ENCODE measurements at places on chromosomes 1 and 21. TPM values are rescaled to one million over a fixed set of nuclear protein-coding genes. Genes with fewer than 3 reads are reported as not detected.

Gene OLIG2
- not detected for total RNA-seq

Gene GJA9
- total RNA-seq: not detected

Gene HIVEP3
- total RNA-seq: 16.6 TPM

Gene KRTAP11-1
- total RNA-seq: not detected

Gene IL12RB2
- total RNA-seq: 0.87 TPM

Gene SMYD2
- 39.8 TPM for total RNA-seq

Gene MROH9
- not detected for total RNA-seq

Gene MXRA8
- total RNA-seq: 66.3 TPM

GRCh38 chr1:231357187-231357772, 19.2 kb downstream of the SPRTN start:
- peaks cover 12% of the 10 kb centered on the region for H3K36me3 ChIP-seq
- no peaks in the 10 kb centered on the region for H3K4me1 ChIP-seq
- no peak overlapping the region for H3K4me3 ChIP-seq
- DNase-seq: no peak
- H3K27me3 ChIP-seq: no peaks in the 10 kb centered on the region
- H3K27ac ChIP-seq: no peak overlapping the region

DNA sequence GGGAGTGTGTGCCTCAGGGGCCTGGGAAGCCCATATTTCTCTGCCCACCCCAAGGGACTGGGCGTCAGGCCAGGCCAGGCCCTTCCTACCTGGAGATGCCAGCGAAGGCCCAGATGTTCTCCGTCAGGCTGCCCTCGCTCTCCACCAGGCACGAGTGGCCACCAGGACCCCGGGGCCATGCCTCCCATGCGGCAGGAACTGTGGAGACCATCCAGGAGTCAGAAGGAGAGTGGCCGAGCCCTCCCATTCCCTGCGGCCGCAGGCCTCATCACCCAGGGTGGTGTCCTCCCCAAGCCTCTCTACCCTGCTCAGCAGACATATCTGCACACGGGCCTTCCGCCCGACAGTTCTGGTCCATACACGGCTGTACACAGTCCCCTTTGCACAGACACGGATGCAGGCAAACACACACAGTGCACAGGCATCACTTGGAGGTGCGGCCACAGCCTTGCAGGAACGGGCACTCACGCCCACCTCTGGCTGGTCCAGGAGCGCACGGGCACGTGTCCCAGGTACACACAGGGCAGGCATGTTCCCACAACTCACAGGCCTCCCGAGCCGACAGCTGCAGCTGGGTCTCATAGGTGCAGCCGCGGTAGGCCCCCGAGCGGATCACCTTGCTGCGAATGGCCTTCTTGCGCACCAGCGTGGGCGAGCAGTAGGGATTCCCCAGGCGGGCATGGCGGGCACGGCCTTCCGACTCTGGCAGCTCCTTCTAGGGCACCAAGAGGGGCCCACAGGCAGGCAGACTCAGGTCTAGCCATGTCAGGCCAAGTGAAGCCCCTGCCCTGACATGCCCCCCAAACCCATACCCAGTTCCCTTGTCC, 5.9 kb upstream of the KIF17 start:
- no peaks in the 10 kb centered on the region for H3K36me3 ChIP-seq
- H3K4me1 ChIP-seq: no peaks in the 10 kb centered on the region
- H3K27ac ChIP-seq: no peak overlapping the region
- H3K4me3 ChIP-seq: no peak overlapping the region
- DNase-seq: peak; percentile 62
- H3K27me3 ChIP-seq: no peaks in the 10 kb centered on the region

DNA sequence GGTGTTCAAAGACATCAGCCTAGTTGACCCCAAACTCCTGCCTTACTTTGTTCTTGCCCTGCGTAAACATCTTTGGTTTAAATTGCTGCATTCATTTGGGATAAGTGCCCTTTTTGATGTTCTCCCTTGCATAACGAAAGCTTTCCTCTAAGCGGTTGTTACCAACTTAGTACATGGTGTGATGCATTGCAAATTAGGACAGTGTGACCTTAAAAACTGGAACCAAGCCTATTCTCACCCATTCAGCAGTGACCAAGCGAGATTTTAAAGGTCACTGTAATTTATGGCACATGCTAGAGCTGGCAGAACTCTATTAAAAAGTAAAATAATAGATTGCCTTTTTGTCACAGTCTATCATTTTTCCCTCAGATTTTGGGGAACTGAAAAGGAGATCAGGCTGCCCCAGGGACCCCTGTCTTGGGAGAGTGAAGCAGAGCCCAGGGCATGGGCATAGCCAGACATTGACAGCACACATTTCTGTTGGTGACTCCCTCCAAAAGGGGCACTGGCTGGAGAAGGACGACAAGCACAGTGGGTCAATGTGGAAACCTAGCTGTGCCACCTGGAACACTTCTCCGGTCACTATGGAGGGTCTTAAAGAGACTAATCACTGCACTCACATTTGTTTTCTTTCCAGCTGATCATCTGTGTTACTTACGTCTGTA, 63.9 kb downstream of the KCNK1 start:
- DNase-seq: no peak
- H3K4me1 ChIP-seq: no peaks in the 10 kb centered on the region
- no peak overlapping the region for H3K4me3 ChIP-seq
- H3K27ac ChIP-seq: no peak overlapping the region
- H3K27me3 ChIP-seq: no peaks in the 10 kb centered on the region
- no peaks in the 10 kb centered on the region for H3K36me3 ChIP-seq

GRCh38 chr1:227996187-227996950, 10.4 kb upstream of the WNT3A start:
- H3K4me1 ChIP-seq: no peaks in the 10 kb centered on the region
- peak; percentile 63 for DNase-seq
- H3K4me3 ChIP-seq: no peak overlapping the region
- H3K27ac ChIP-seq: no peak overlapping the region
- no peaks in the 10 kb centered on the region for H3K36me3 ChIP-seq

DNA sequence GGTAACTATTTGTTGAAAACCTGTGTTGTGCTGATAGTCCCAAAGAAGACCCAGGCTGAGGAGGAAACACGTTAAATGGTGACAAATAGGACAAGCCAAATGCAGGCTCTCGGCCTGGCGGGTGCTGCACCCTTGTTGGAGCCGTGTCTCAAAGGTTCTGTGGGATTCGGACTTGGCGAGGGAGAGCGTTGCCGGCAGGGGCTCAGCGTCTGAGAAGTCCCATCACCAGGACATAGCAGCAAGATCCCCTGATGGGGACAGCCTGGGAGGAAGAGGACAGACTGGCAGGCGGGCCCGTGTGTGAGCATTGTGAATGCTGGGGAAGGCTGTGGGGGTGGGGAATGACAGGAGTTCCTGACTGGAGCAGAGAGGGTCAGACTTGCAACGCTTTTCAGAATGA, 142.5 kb downstream of the PGBD5 start:
- no peaks in the 10 kb centered on the region for H3K27me3 ChIP-seq
- H3K4me3 ChIP-seq: no peak overlapping the region
- peak; percentile 55 for DNase-seq

DNA sequence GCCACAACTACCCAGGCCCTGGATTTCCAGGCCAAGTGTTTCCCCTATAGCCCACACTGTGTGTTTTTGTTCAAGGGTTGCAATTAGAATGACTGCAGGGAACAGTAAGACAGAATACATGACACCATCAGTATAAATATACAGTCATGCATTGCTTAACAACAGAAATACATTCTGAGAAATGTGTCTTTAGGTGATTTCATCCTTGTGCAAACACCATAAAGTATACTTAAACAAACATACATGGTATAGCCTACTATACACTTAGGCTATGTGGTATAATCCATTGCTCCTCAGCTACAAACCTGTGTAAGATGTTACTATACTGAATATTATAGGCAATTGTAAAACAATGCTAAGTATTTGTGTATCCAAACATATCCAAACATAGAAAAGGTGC, 7.5 kb upstream of the SLC44A5 start:
- no peak overlapping the region for H3K4me3 ChIP-seq
- DNase-seq: no peak
- no peak overlapping the region for H3K27ac ChIP-seq
- peaks cover 15% of the 10 kb centered on the region for H3K4me1 ChIP-seq
- peaks cover 30% of the 10 kb centered on the region for H3K27me3 ChIP-seq

DNA sequence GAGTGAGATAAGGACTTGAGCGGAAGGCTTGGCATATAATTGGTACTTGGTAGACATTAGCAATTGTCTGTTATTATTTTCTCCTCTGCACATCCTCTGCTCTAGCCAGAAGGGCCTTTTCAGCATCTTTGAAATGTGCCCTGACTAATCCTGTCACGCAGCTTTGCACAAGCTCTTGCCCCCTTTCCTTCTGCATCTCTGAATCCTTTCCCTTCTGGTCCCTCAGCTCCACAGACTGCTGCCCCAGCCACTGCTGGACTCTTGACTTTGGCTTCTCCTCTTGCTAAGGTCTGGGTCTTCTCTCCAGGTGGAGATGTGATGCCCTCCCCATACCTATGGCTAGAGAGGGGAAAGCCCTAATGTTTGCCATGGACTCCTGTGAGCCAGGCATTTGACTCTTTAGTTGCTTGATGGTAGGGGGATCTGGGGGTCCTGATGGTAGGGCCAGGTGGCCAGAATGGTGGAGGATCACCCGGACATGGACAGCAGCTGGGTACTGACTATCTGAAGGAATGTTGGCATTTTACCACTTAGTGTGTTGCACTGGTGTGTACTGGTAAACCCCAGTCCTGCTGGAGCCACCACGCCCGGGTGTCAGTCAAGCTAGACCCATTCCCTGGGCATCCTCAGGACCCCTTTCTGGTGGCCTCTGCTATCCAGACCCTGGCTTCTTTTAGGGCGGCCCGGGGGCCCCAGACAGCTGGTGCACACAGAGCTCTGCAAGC, 4.4 kb downstream of the HPCA start:
- H3K4me1 ChIP-seq: peaks cover 6% of the 10 kb centered on the region
- DNase-seq: peak; percentile 40
- no peak overlapping the region for H3K27ac ChIP-seq
- H3K4me3 ChIP-seq: no peak overlapping the region
- H3K36me3 ChIP-seq: no peaks in the 10 kb centered on the region
- peaks cover 57% of the 10 kb centered on the region for H3K27me3 ChIP-seq
